ENCODE measurements at places on chromosomes 7 and 10. TPM values are rescaled to one million over a fixed set of nuclear protein-coding genes. Genes with fewer than 3 reads are reported as not detected.

LIPF gene
- not detected for total RNA-seq

MEIG1 gene
- total RNA-seq: 0.26 TPM

DLX5 gene
- total RNA-seq: not detected

DNAJB9 gene
- total RNA-seq: 56.8 TPM

FLNC gene
- 191 TPM for total RNA-seq

MBLAC1 gene
- 2.5 TPM for total RNA-seq

C10orf105 gene
- total RNA-seq: under 0.01 TPM

ANKRD7 gene
- total RNA-seq: 2.8 TPM

CALML3 gene
- not detected for total RNA-seq

BAMBI gene
- 4.6 TPM for total RNA-seq

HMX3 gene
- not detected for total RNA-seq

CYREN gene
- 34.5 TPM for total RNA-seq

AKR1C3 gene
- total RNA-seq: 44.3 TPM

TRIM50 gene
- not detected for total RNA-seq

LRRC61 gene
- total RNA-seq: 0.33 TPM

BZW2 gene
- total RNA-seq: 43.3 TPM

ODAD2 gene
- total RNA-seq: 1.5 TPM

CYP17A1 gene
- total RNA-seq: not detected

ZEB1 gene
- 172 TPM for total RNA-seq

SPDYE5 gene
- not detected for total RNA-seq

GIMAP2 gene
- 16.2 TPM for total RNA-seq

ANKRD2 gene
- total RNA-seq: 1.8 TPM

NRP1 gene
- 373 TPM for total RNA-seq

FKBP6 gene
- total RNA-seq: not detected

Measured in fibroblast of lung (primary cell).